Activated naive CD4-positive, alpha-beta T cell treated with anti-CD3 and anti-CD28 coated beads, Interleukin-2, amount 50 U/mL, for 72 hours (primary cell): ENCODE measurements at places on chromosomes 11 and 22. TPM values are rescaled to one million over a fixed set of nuclear protein-coding genes. Genes with fewer than 3 reads are reported as not detected.

The KCNA4 gene
- total RNA-seq = not detected

The EXPH5 gene
- 11.8 TPM for total RNA-seq

The HEPN1 gene
- not detected for total RNA-seq

The APOA4 gene
- not detected for total RNA-seq

The SLC43A3 gene
- total RNA-seq = 247 TPM

The MIOX gene
- total RNA-seq = 0.25 TPM

The OTOG gene
- total RNA-seq = not detected

The FBLN1 gene
- 0.39 TPM for total RNA-seq

The OR8J3 gene
- not detected for total RNA-seq

The RAG2 gene
- total RNA-seq = not detected

The SLC17A6 gene
- not detected for total RNA-seq

The APOL5 gene
- not detected for total RNA-seq

The GAS2 gene
- total RNA-seq = 3.2 TPM

The NXPE1 gene
- total RNA-seq = not detected

The BACE1 gene
- total RNA-seq = 0.39 TPM

The IRAG1 gene
- not detected for total RNA-seq

The MRGPRF gene
- not detected for total RNA-seq

The SHISA8 gene
- total RNA-seq = 4.2 TPM

The OR2AT4 gene
- not detected for total RNA-seq

The LYVE1 gene
- total RNA-seq = not detected

The NLRP6 gene
- total RNA-seq = 2.5 TPM

The NLRP14 gene
- 0.07 TPM for total RNA-seq

The NAALAD2 gene
- total RNA-seq = not detected

The GUCY1A2 gene
- total RNA-seq = 0.04 TPM

The FIBIN gene
- total RNA-seq = not detected

The KRTAP5-10 gene
- not detected for total RNA-seq
